Stimulated activated CD4-positive, alpha-beta T cell treated with anti-CD3 and anti-CD28 coated beads, Interleukin-12 subunit alpha, Interleukin-12 subunit beta, amount 100 ng/mL, for 48 hours (primary cell): ENCODE measurements at places on chromosomes 4 and X.

- DNase-seq, result no peak
Measured at GRCh38 chrX:64975491-64975890, 759 bp downstream of the ZC4H2 start.

DNA sequence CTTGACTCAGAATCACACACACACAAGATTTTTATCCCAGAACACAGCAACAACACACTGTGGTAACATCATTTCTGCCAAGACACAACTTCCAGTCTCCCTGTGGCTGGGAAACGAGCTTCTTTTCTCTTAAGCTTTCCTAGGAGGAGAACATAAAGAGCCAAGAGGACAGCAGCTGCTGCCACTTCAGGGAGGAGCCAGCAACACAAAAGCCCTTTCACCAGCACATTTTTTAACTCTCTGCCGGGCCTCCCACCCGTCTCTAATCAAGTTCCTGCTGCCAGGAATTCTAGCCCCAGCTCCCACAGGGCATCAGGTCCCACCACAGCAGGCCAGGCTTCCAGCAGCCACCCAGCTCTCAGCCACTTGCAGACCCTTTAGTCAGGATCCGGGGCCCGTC, 22.4 kb downstream of the FAT1 start:
- DNase-seq, result no peak

DNA sequence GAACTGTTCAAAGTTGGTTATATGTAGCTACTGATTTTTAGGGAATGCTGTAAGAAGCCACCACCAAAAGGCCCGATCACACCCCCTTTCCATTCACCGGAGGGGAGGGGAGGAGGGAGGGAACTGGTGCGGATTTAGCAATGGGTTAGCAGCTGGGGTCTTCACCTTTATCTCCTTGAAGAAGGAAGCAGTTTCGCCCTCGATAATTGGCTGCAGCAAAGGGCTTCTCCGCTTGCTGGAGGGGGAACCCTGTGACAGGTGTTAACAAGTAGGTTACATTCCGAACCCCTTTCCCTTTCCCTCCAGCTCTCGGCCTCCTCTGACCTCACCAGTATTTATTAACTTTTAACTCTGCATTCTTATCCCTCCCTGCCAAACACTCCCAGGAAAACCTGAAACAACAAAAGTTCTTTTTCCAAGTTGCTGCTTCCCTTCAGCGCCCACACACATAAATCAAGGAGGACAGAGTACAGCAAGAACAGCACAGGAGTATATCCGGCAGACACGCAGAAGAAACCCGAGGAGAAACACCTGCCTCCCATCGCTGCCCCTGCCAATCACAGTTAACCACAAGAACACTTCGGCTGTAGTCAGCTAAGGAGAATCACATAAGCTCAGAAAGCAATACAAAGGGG, 39.8 kb upstream of the NAP1L5 start:
- DNase-seq, result no peak

DNA sequence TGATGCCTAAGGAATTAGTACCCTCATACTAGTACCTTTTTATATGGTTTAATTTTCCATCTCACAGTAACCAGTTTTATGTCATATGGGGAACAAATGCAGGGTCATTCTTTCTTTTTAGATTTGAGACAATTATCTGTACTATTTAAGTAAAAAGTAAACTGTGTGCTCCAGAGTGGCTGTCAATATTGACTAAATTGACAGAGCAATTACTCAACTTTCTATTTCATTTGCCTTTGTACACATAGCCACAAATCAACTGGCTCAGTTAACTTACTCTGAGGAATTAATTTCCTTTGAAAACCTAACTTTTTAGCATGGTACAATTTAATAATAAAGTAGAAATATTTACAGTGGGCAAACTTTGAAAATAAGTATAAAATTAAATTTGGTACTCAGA, 28.5 kb upstream of the TEX13C start:
- no peak for DNase-seq

GRCh38 chr4:16785793-16786527, 112.5 kb downstream of the LDB2 start:
- no peak for DNase-seq
